ENCODE measurements at places on chromosomes 7 and 10.

DNA sequence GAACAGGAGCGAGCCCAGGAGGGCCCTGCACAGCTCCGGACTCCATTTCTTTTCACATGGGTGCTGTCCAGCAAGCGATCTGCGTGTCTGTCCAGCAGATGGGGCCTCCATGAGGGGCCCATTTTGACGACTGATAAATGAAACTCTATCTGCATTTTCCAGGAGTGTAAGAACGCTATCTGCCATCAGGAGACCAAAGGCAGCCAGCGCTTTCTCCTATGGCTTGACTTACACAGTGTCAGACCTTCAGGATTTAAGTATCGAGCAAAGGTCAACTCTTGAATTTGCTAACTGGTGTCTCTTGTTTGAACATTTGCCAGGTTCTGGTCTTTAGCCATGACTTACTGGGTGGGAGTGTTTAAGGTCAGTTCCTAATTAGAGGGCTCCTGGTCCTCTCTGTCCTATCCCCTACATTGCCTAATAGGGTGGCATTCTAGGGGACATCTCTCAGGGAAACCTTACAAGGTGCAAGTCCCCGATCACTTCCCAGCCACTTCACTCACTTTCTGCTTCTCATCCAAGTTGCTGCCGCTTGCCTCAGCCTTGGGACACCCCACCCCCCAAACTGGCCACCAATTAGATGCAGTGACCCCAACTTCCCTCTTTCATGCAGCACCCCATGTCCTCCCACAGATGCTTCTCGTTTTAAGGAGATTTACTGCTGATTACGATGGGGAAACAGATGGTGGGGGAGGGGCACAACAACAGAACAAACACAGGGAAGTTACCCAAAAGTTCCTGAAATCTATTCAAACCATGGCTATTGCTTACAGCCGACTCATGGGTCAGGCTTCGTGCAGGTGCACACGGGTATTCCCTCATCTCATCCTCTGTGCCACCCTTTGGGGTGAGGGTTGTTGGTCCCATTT, 20.0 kb downstream of the VSIR start:
- no peak for DNase-seq

- DNase-seq: no peak
Observed at GRCh38 chr10:86197166-86197790, 169.3 kb downstream of the GRID1 start.

GRCh38 chr7:110522061-110522760, 568.7 kb upstream of the LRRN3 start:
- no peak for DNase-seq

DNA sequence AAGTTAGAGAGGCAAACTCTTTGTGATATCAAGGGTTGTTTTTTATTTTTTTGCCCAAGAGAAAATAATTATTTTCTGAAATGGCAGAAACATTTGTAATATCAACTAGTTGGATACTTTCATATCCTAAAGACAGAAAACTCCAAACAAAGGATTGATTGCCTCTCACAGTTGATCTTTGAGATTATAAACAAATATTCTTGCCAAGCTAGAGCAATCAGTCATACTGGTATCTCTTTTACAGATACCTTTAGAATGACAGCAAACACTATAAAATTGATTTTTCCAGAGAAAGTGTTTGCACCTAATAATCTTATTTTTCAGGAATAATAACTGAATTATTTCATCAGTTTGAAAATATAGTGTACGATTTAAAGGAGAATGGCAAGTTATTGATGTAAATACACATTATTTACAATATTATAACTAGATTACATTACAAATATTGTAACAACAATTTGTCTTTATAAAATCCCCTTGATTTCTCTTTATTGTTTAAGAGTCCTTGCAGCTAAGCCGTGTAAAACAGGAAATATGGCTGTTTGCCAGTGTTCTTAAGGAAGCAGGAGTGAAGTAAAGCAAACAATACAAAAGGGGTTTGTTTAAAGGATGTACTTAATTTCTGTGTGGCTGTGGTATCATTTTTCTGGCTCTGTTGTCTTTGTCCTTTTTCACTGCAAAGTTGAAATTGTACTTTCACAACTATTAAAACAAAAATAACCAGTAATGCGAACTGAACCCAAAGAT, 58.4 kb downstream of the MAPK8 start:
- no peak for DNase-seq

- no peak for DNase-seq
Observed at GRCh38 chr7:116584721-116585120, 59.9 kb downstream of the CAV1 start.

DNA sequence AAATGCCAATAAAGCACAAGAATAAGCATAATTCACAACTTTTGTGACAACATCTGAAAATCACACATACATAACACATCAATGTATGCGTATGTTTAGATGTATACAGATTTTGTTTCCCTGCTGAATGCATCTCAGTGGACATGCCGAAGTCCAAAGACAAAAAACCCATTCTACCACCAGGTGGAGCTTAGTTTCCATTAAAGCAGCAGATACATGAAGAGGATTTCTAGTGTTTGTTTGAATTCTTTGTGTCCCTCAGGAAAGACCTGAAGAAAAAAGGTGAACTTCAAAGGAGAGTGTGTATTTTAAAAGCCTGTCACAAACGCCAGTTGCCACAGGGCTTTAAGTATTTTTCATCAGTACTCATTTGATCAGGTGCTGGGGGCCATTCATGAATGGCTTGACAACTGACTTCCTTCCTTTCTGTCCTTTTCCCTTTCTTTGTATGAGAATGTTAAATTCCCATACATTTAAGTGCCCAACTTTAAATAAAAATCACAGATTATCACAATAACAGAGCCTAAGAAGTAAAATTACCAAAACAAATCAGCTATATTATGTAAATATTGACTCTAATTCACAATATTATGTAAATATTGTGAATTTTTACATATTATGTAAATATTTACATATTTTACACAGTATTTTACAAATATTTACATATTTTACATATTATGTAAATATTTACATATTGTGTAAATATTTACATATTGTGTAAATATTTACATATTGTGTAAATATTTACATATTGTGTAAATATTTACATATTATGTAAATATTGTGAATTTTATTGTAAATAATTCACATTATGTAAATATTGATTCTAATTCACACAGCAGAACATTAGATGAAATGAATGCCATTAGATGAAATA, 343.0 kb downstream of the CRPPA start:
- DNase-seq: no peak

GRCh38 chr10:29535012-29535777, 99.6 kb downstream of the SVIL start:
- DNase-seq: no peak

DNA sequence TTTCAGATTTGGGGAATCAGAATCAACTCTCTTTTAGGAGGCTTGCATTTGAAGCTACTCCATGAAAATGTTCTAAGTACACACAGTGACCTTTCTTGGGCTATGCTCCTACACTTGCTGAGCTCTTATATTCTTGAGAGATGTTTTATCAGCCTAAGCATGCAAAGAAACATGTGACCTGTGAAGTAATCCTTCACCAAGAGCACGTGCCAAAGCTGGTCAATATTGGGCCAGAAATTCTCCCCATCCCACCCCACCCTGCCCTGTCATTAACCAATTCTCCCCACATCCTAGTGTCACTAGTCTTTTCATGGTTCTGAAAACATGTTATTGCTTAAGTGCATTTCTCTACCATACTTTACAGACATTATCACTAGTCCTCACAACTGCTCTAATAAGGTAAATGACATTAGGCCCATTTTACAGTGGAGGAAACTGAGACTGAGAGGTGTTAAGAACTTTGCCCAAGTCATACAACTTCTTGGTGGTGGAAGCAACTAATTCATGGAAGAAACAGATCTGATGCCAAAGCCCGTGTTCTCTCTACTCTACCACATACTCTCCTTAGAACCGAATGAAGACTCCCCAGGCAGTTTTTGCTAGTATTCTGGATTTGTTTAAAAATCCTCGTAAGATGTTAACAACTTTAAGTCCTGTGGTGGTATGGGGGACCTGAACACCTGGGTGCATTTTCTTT, 200.6 kb downstream of the PTEN start:
- DNase-seq: no peak

DNA sequence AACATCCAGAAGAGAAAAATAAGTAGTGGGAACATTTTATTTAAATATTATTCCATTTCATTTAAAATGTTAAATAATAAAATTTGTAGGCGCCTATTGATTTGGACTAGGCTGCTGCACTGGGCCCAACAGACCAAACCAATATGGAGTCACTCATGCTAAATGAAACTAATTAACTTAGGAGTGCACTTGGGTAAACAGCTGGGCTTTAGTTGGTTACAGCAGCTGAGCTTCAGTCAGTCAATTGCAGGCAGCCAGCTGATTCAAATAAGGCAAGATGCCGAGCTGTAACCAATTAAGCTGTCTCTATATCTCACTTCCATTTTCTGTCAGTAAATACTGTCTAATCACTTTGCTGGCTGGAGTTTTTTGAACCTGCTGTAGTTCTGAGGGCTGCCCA, 102.1 kb upstream of the WDR11 start:
- no peak for DNase-seq

DNA sequence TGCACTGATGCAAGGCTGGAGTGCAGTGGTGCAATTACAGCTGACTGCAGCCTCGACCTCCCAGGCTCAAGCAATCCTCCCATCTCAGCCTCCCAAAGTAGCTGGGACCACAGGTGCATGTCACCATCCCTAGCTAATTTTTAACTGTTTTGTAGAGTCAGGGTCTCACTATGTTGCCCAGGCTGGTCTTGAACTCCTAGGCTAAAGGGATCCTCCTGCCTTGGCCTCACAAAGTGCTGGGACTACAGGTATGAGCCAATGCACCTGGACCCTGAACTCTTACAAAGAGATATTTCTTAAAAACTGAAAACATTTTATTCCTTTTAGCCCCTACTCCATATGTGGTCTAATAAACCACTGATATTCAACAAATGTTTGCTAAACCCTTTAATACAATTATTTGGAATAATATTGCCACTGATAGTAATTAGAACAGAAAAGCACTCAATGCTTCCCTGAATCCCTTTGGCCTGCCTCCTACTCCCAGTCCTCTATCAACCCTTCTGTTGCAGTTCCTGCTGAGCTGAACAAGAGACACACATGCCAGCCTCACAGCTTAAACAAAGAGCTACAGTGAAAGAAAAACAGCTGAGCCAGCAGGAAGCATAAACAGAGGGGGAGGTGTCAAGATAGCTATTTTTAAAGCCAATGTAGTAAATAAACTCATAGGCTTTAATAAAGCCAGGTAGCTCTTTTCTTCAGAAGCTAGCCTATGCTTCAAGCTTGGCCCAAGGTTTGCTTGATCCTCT, 7.0 kb upstream of the GNAI1 start:
- no peak for DNase-seq

DNA sequence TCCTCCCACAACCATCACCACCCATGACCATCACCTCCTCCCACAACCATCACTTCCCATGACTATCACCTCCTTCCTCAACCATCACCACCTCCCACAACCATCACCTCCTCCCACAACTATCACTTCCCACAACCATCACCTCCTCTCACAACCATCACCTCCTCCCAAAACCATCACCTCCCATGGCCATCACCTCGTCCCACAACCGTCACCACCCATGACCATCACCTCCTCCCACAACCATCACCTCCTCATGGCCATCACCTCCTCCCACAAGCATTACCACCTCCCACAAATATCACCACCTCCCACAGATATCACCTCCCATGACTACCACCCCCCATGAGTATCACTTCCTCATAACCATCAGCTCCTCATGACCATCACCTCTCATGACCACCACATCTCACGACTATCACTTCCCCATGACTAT, 52.2 kb downstream of the PDGFA start:
- no peak for DNase-seq

DNA sequence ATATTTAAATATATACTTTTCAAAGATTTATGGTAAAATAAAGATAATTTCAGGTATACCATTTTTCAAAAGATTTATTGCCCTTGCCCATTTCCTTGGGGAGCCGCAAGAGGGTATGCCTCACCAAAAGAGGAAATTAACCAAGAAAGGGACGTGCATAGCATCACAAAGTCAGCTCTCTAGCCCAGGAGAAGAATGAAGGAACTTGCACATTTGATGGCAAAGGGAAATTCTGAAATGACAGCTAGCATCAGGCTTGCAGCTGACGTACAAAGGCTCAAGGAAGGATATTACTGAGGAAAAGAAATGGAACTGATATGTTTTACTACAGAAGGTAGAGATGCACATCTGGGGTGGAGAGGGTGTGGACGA, 93.6 kb upstream of the RSU1 start:
- DNase-seq: no peak

GRCh38 chr7:155698633-155699032, 54.2 kb downstream of the RBM33 start:
- no peak for DNase-seq

GRCh38 chr7:375321-375831, 85.4 kb downstream of the FOXL3 start:
- DNase-seq: no peak

DNA sequence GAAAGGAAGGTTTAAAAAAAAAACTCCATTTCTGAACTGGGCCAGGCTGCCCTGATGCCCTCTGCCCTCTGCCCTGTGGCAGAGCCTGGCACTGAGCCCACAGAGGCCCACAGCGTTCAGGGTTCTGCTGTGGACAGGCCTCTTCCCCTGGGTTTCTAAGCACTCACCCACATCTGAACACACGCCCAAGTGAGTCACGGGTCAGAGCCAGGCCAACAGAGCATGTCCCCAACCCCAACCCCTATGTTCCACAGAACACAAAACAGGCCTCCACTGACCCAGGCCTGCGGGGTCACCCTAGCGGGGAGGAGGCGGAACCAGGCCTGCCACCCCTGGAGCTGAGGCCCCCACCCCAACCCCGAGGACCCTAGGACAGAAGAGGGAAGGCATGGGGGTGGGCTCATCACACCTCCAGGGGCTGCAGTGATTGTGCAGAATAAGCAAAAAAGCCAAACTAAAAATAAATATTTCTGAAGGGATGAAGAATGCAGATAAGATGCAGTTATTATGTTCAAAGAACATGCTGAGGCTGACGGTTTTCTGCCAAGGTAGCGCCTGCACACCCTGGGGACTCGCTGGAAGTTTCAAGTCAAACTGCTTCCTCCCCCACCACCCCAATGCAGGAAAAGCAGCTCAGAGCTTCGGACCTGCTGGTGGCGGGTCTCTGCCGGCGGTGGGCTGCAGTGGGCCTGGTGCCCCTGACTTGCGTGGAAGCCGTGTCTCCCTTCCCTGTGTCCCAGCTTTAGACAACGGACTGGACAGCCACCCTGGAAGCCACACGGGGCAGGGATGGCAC, 5.4 kb downstream of the WDR86 start:
- DNase-seq: no peak

- DNase-seq: no peak
Observed at GRCh38 chr7:150412518-150413488, 33.7 kb downstream of the ZNF775 start.

DNA sequence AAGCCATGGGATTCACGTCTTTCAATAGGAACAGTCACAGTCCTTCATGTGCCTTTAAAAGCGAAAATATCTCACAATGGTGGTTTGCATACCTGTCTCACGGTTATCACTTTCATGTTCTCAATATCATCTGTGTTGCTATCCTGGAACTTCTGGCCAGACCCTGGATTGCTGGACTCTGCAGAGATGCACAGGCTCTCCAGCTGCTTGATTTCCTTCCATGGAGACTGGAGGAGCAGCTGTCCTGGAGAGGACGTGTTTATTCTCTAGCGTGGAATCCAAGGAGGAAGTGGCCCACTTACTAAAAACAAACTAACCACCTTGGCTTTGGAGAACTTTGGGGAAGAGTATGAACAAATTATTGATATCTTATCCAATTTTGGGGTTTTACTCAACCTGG, 16.5 kb downstream of the BTBD16 start:
- no peak for DNase-seq

All from cortex of kidney (tissue), 1 donor.